Activated T-helper 17 cell treated with anti-CD3 and anti-CD28 coated beads, Interleukin-2, amount 50 U/mL, for 72 hours (primary cell): ENCODE measurements at places on chromosomes 11 and 22. TPM values are rescaled to one million over a fixed set of nuclear protein-coding genes. Genes with fewer than 3 reads are reported as not detected.

GRCh38 chr22:35253946-35254345 is 3.3 kb upstream of the HMGXB4 start:
- ATAC-seq: no peak

The RTN4R gene
- total RNA-seq: 2.6 TPM

GRCh38 chr11:68658661-68659060 is 25.7 kb upstream of the GAL start:
- ATAC-seq: no peak

The ART1 gene
- total RNA-seq: not detected

DNA sequence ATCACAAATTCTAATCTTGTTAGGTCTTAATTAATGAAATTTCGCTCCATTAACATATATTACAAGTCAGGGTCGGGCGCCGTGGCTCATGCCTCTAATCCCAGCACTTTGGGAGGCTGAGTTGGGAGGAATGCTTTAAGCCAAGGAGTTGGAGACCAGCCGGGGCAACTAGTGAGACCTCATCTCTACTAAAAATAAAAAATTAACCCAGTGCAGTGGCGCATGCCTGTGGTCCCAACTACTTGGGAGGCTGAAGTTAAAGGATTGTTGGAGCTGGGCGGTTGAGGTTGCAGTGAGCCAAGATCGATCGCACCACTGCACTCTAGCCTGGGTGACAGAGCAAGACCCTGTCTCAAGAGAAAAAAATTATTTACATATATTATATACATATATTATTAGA is 1.9 kb downstream of the TMA7B start:
- no peak for ATAC-seq

DNA sequence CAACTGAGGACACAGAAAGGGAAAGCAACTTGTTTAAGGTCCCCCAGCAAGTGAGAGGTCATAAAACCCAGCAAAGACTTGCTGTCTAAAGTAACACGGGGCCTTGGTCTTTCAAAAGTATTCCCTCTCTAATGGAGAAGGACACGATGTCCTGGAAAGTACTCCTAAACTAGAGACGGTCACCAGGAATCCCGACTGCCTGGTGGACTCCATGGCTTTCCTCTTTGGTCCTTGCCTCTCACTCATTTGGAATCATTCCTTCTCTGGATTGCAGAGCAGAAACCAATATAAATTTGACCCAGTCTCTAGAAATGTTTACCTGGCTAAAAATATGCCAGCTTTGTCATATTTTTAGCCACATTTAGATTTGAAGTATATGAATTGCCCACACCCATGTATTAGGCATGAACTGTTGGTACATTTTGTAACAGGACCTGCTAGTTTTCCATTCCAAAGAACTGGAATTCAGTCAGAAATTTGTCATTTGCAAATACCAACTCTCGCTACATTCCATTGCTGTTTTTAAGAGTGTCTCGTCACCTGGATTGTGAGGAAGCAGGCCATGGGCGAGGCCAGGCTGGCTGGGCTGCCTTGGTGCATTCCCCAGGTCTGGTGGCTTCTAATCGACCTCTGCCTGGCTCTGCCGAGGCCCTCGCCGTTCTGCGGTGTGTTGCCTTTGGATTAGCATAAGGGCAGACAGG is 12.9 kb downstream of the NAV2 start:
- no peak for ATAC-seq

DNA sequence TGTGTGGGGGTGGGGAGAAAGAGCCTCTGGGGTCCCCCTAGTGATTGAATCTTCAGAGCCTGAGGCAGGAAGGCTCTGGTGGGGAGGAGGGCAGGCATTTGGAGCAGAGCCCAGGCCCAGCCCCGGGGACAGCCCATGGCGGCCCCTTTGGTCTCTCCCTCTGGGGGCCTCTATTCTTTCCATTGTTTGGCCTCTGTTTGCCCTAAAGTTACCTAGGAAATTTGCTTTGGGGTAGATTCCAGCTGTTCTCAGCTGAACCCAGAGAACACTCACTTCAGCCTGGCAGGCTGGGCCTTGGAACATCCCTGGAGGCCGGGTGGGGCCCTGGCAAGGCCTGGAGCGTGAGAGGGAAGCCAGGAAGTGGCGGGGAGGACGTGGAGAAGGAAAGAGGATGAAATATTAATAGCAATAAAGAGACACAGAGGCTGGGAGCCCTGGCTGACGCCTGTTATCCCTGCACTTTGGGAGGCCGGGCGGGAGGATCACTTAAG is 22.9 kb upstream of the A4GALT start:
- no peak for ATAC-seq

- ATAC-seq: no peak
Measured at GRCh38 chr22:19055801-19056200, 66.4 kb downstream of the DGCR2 start.

The DCHS1 gene
- 1.5 TPM for total RNA-seq
